Stimulated activated CD4-positive, alpha-beta T cell treated with anti-CD3 and anti-CD28 coated beads, TNF-alpha, amount 100 ng/mL, for 4 hours (primary cell): ENCODE measurements at places on chromosomes 2 and 18.

DNA sequence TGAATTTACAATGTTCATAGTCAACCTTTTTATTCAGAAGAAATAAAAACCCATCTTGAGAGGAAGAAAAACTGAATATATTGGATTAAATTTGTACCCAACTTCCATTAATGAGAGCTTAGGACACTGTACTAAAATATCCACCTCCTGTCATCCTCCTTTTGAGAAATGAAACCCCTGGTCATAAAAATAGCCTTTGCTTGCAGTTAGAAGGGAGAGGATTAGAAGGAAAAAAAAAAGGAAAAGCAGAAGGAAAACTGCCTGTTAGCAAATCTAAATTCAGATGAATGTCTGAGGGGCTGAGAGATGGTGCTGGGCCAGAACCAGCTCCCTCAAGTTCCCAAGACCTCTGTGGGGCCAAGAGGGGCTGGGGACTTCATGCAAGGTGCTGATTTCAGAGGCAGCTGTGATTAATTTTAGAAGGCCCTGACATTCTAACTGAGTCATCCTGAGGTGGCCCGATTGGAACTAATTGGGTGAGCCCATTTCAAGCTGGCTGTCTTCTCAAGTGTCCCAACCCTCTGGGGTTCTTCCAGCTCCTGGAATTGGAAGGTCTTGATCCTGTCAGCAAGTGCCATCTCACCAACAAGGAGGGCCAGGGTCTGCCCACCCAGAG is 38.4 kb upstream of the BIN1 start:
- DNase-seq, result no peak

DNA sequence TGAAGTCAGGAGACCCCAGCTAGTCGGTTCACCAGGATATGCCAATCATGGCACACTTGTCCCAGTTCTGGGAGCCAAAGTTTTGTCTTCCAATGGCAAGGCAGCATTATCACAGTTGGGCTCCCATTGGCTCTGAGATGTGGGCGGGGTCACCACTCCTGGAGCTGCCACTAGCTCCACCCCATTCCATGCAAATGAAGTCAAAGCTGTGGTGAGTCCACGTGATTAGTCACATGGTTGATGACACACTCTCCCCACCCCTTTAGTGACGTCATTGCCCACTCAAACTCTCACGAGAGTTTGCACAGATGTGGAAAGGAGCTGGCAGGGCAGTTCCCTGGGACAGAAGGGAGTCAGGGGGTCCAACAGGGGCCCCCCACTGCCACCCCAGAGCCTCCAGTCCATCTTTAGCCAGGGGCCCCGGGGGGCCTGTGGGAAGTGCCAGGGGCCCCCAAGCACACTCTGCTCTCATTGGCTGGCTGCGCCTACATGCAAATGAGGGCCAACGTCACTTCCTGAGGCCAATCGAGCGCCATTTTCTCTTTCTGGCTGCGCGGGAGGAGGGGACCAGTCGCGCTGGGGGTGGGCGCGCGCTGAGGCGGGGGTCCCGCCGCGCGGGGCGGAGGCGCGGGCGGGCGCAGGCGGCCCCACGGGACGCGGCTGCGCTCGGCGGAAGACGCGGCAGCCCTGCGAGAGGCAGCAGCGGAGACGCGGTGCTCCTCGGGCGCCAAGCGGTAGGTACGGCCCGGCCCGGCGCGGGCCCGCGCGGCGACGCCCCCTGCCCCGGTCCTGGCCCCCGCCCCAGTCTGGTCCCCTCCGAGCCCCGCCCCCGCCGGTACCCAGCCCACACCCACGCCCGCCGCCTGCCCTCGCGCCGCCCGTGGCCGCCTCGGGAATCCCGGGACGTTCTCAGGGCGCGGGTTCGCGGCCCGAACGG is at the start of gene ADNP2:
Gene ADNP2 (plus strand): TSS at position 524 of the 937 bp plus-strand sequence. CDS start 8,281 bp downstream, outside the sequence.
- peak; percentile 72 for DNase-seq

DNA sequence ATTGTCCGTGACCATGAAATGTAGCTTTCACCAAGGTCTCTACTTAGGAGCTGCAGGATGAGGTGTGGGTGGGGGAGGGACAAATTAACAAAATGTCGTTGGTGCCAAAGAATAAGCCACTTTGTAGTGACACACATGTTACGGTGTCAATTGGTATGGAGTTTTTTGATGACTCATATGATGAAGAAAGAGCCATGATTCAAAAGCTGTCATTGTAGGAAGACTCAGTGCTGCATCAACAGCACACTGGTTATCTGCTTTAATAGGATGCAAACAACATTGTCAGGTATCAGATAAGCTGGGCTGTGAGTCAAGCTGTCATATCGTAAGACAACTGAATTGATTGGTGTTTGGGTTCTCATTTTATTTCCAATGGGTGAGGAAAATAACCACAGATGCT is 36.6 kb upstream of the BOD1L2 start:
- no peak for DNase-seq

DNA sequence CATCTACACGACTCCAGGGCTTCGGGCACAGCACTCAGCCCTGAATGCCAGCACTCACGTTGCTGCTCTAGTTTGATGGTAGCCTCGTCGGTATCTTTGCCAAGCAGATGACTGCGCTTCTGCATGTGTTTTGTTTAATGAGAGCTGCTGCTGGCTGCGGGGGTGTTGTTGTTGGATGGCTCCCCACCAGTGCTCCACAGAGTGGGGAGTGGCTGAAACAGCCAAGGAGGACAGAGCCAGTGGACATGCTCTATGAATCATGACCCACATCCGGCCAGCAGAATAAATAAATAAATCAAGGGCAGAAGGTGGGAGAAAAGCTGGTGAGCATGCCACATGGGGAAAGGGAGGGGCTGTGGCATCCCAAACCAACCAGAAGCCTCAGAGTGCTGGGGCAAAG is 131.2 kb upstream of the SOX11 start:
- no peak for DNase-seq

GRCh38 chr2:229689307-229689839 is 25.0 kb downstream of the DNER start:
- DNase-seq, result no peak

DNA sequence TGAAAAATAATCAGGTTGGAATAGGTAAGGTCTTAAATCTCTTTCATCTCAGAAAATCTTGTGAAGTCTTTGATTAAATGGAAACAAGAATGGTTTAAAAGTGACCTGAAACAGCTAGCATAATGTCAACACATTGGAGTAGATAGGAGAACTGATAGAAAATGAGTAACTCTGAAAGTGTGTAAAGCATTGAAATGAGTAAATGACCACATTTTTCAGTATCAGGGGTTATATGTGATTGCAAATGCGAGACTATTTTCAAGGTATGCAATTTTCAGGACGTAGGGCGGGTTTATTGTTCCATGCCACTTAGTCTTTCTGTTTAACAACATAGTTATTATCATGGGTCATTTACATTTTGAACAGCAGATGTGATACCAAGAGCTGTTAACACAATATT is 1383.2 kb downstream of the LRP1B start:
- no peak for DNase-seq

DNA sequence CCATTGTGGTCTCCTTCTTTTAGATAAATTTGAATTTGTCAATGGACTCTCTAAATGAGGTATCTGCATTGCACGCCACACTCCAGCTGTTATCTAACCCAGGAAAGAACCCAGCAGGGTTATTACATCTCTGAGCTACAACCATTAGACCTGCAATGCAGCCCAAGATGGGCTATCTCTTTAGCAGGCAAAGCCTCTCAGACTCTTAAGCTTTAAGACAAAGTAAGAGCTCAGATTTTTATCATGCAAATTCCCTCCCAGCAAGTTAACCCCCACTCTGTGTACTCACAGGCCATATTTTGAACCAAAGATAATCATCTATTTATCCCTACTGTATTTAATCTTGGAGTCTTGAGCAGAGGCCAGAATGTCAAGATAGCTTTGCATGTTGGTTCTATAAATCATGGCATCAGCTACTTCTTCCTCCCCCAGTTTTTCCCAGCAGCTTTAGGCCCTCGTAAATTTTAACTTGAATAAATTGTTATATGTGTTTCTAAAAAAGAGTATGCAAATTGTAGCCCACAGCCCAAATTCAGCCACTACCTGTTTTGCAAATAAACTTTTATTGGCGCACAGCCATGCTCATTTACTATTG is 273.7 kb upstream of the PKDCC start:
- DNase-seq, result no peak

- DNase-seq, result no peak
Observed at GRCh38 chr2:58930537-58930936, 689.4 kb upstream of the FANCL start.

- no peak for DNase-seq
Observed at GRCh38 chr2:170098626-170099312, 79.2 kb upstream of the MYO3B start.

GRCh38 chr2:173659509-173659908 is 304.8 kb downstream of the CDCA7 start:
- no peak for DNase-seq

GRCh38 chr2:125559186-125559585 is 1096.8 kb upstream of the GYPC start:
- DNase-seq, result no peak

- DNase-seq, result no peak
Observed at GRCh38 chr2:204145791-204146190, 209.2 kb downstream of the ICOS start.

DNA sequence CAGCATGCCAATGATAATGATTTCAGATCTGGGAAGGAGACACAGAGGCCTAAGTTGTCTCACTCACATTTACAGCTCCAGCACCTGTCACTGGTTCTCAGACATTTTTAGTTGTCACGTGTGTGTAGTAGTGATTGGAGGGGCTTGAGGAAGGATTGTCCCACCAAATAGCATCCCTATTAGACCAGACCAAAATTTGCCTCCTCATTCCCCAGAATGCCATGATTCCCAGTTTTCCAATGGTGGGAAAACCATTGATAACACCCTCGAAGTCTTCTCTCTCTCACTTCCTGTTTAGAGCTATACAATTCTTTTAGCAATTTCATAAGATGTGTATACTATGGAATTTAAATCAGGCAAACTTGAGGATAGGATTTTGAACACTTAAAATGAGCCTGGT is 52.5 kb downstream of the CCDC141 start:
- no peak for DNase-seq

DNA sequence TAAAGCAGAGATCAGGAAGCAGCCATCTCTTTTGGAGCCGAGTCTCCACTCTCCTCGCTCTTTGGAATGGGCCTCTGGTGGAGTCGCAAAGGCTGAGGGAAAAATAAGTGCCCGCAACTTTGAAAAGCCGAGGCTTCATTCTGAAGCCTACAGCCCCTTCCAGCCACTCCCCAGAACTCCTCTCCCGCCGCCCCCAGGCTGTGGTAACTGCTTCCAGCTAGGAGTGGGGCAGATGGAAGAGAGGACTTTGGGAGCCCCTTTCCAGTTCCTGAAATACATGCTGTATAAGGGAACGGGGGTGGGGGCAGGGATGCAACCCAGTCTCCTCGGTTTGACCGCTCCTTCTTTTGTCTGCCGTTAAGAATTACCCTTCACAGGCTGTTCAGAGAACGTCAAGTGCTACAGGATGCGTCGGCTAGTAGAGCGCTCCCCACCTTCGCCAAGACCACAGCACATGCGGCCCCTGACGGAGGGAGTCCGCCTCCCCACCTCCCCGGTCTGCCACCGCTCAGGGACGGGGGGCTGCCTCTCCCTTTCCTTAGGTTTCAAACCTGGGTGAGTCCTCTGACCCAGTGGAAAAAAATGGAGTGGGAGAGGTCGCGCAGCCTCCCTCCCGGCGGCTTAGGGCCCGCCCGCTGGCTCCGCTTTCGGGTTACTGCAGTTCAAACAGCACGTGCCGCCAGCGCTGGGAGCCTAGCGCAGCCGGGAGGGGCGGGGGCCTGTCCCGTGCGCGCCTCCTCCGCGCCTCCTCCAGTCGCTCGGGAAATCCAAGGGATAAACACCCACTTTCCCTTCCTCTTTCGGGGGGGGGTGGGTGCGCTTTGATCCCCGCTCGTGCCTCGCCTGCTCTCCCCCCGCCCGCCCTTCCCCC is 4.9 kb downstream of the CYP26B1 start:
- DNase-seq, result no peak
